ENCODE measurements at places on chromosomes 13 and 19. TPM values are rescaled to one million over a fixed set of nuclear protein-coding genes. Genes with fewer than 3 reads are reported as not detected.
A peak's percentile ranks its signal among the peaks of the same experiment; 100 is the strongest.

DNA sequence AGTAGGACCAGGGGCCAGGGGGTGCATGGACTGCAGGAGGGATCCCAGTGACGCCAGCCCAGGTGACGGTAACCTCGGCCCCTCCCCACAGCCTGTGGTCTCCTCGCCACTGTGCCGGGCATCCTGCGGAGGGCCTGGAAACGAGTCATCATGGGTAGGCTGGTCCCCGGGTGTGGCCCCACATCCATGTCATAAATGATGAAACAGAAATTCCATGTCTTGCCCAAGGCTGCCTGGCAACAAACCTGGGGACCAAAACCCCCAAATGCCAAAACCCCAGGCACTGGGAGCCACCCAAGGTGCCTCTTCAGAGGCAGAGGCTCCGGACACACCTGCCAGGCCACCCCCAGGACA, 20.9 kb downstream of the MAP2K2 start:
- peak; percentile 65 for ATAC-seq

MEX3D gene
- 20.0 TPM for total RNA-seq

- peak; percentile 42 for ATAC-seq
These were observed 1891.6 kb upstream of the PCDH20 start for GRCh38 chr13:63307228-63307627.

- ATAC-seq, result peak; percentile 61
These were observed 49.6 kb downstream of the THSD1 start for GRCh38 chr13:52356327-52356726.

GRCh38 chr13:45715351-45715750, 13.2 kb downstream of the CBY2 start:
- ATAC-seq, result no peak

RAB3A gene
- total RNA-seq, result 87.6 TPM

ZNF614 gene
- 13.0 TPM for total RNA-seq

GRCh38 chr13:27821566-27821965, 29.3 kb downstream of the GSX1 start:
- ATAC-seq, result no peak

All from motor neuron (in vitro differentiated cells).